Natural killer cell (primary cell): ENCODE measurements at places on chromosomes 1 and 21. TPM values are rescaled to one million over a fixed set of nuclear protein-coding genes. Genes with fewer than 3 reads are reported as not detected.

GRCh38 chr1:206708058-206708457, 23.4 kb downstream of the MAPKAPK2 start:
- no peak overlapping the region for H3K4me3 ChIP-seq
- peaks cover 63% of the 10 kb centered on the region for H3K4me1 ChIP-seq
- no peak for DNase-seq
- H3K27me3 ChIP-seq: no peaks in the 10 kb centered on the region
- no peaks in the 10 kb centered on the region for H3K36me3 ChIP-seq

- no peaks in the 10 kb centered on the region for H3K4me1 ChIP-seq
- no peak overlapping the region for H3K27ac ChIP-seq
- no peak for DNase-seq
- H3K36me3 ChIP-seq: no peaks in the 10 kb centered on the region
- no peaks in the 10 kb centered on the region for H3K27me3 ChIP-seq
Observed at GRCh38 chr1:17059391-17060305, 5.8 kb upstream of the SDHB start.

DNA sequence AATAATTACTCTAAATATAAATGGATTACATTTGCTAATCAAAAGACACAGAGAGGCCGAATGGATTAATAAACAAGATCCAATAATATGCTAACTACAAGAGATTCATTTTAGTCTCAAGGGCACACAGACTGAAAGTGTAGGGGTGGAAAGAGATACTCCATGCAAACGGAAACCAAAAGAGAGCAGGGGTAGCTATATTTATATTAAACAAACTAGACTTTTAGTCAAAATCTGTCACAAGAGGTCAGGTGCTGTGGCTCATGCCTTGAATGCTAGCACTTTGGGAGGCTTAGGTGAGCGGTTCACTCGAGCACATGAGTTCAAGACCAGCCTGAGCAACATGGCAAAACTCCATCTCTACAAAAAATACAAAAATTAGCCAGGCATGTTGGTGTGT, 33.6 kb upstream of the DISP1 start:
- no peak overlapping the region for H3K27ac ChIP-seq
- peaks cover 3% of the 10 kb centered on the region for H3K27me3 ChIP-seq
- no peak overlapping the region for H3K4me3 ChIP-seq
- DNase-seq: no peak
- H3K4me1 ChIP-seq: no peaks in the 10 kb centered on the region
- H3K36me3 ChIP-seq: no peaks in the 10 kb centered on the region

DNA sequence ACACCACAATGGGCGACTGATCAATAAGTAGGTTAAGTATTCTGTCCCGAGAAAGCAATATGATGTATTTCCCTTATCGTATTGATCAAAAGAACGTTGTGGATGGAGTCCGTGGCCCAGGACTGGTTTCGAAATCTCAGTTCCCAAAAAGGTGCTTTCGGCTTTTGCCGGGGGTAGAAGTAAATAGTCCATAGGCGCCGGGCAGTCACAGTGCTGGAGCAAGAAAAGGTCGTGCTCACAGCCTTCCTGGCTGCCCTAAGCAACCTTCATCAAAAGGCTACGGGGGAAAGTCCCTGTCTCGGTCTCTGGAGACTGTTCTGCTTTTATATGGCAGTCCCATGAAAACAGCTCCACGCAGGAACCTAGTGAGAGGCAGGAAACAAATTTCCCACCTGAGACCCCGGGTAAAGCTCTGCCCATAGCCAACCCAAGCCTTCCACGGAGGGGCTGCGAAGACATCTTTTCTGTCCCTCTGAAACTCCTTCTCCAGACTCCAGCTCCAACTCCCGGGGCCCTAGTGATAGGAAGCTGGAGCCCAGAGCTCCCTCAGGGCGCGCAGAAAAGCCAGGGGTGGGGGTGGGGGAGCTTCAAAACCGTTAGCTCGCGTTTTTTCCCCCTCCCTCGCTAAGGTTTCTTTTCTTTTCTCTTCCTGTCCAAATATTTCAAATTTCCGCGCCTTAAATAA, 7.0 kb downstream of the CDKN2C start:
- peak; percentile 28 for DNase-seq
- peak overlapping the region; percentile 52 for H3K27ac ChIP-seq
- peaks cover 21% of the 10 kb centered on the region for H3K4me1 ChIP-seq
- H3K4me3 ChIP-seq: peak overlapping the region; percentile 84

- H3K27ac ChIP-seq: no peak overlapping the region
- no peaks in the 10 kb centered on the region for H3K36me3 ChIP-seq
- no peak overlapping the region for H3K4me3 ChIP-seq
- no peaks in the 10 kb centered on the region for H3K27me3 ChIP-seq
- no peak for DNase-seq
- H3K4me1 ChIP-seq: peaks cover 15% of the 10 kb centered on the region
Observed at GRCh38 chr1:66296951-66297350, 237.0 kb upstream of the SGIP1 start.

MANEAL gene
- 3.8 TPM for total RNA-seq

CYP4B1 gene
- total RNA-seq: not detected
